NCI-H2029 treated with DMSO at 0.1 percent for 48 hours (cell line): ENCODE measurements at places on chromosomes 4 and X.
A peak's percentile ranks its signal among the peaks of the same experiment; 100 is the strongest.

GRCh38 chr4:17232566-17233253 is 279.2 kb downstream of the QDPR start:
- DNase-seq: peak; percentile 90

- DNase-seq: no peak
Observed at GRCh38 chrX:41561045-41561444, 113.9 kb downstream of the NYX start.

DNA sequence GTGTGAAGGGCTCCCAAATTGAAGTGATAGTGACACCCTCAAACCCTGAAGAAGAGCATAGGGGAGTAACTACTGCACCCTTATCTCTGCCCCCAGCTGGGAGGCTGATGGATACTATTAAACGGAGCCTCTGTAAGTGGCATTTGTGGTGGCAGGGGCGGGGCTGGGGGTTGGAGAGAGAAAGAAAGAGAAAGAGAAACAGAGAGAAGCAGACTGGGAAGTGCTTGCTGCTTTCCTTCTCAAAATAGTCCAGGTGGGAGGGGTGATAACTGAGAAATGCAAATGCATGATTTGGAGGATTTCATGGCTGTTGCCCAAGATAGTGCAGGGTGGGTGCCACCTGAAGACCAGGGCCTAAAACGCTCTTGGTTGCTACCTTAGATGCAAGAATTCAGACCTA is 253.5 kb upstream of the GATB start:
- no peak for DNase-seq

- DNase-seq: no peak
Observed at GRCh38 chrX:134538316-134538715, 78.4 kb downstream of the HPRT1 start.

- DNase-seq: no peak
Observed at GRCh38 chr4:140666889-140667614, 89.1 kb downstream of the TBC1D9 start.

GRCh38 chrX:68648960-68649359 is 1.5 kb downstream of the STARD8 start:
- no peak for DNase-seq

DNA sequence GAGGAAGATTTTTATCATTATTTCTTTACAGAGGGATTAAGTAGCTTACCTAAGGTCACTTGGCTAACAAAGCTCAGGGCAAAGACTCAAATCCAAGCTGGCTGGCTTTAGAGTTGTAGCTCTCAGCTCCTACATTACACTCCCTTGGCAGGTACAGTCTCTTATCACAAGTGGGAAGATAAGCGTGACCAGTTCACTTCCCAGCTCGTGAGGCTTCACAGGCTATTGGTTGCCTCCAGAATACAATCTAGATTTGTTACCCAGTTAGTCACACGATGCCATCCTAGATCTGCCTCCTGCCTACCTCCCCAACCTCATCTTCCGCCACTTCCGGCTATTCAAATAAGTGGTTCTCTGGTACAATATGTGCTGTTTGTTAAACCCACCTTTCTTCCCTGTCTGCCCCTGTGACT is 3.7 kb downstream of the MMRN1 start:
- no peak for DNase-seq
